Dermis blood vessel endothelial cell (primary cell): ENCODE measurements at places on chromosomes 2 and 18. TPM values are rescaled to one million over a fixed set of nuclear protein-coding genes. Genes with fewer than 3 reads are reported as not detected.
A peak's percentile ranks its signal among the peaks of the same experiment; 100 is the strongest.

VWA3B gene
- not detected in 2 replicates for total RNA-seq

DNA sequence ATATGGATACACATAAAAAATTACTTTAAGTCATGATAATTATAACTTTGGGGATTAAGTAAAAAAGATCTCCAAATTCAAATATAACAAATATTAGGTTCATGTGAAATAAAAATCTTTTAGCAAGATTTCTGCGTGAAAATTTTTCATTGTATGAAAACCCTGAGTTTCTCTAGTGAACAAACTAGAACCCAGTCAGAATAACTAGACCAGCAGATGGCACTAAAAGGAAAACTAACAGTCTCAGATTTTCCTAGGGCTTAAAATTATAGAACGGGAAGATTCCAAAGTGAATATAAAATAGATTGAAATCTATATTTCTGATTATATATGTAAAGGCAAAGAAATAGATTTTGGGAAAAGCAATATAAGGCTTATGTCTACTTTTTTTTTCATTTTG is 43.3 kb downstream of the TMEM200C start:
- no peak for DNase-seq

DNA sequence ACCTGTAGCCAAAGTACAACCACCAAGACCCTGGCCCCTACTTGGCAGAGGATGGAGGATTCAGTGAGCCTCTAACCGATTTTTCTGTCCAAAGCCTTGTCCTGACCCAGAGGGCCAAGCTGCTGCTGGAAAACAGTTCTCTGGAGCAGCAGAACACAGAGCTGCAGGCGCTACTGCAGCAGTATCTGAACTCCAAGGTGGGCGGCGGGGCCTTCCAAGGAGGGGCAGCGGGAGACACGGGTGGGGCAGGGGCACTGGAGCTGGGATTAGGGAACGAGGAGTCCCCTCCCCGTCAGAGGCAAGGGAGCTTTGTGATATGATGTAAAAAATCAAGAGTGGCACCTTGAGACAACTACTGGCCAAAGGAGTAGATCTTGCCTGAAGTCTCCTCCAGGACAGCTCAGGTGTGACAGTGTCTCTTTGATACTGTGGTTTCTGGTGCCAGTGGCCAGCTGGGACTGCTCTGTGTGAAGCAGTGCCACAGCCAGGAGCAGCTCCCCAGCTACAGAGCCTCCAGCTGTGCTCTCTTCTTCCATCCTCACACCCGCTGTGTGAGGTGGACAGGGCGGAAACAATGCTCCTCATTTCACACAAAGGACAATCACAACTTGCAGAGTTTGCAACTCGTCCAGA is 22.8 kb downstream of the OTOF start:
- no peak for DNase-seq

ZDBF2 gene
- 18.3 and 22.1 TPM in 2 replicates for total RNA-seq

DNA sequence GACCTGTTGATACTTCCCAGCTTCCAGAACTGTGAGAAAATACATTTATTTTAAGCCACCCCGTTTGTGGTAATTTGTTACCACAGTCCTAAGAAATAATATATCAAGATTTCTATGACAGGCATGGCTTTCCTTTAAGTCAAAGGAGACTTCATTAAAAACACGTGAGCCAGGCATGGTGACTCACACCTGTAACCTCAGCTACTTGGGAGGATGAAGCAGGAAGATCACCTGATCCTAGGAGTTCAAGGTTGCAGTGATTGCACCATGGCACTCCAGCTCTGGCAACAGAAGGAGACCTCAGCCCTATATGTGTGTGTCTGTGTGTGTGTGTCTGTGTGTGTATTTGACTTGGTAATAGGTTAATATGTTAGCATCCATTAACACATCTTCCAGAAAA is 69.8 kb upstream of the SCN7A start:
- DNase-seq = no peak

- peak; percentile 88 for DNase-seq
These were observed 100.2 kb downstream of the AGAP1 start for GRCh38 chr2:235594041-235594440.

DNA sequence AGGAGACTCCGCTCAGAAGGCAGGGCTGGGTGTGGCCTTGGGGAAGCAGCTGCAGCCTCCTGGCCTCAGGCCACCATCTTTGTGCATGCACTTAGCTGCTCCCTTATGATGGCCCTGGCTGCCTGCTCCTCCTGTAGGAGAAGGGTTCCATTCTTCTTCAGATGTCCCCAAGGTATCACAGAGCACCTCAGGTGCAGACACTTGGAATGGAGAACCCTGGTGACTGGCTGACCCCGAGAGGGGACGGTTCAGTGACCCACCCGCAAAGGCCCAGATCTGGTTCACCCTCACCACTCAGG is 9.6 kb downstream of the GPAT2 start:
- no peak for DNase-seq

GRCh38 chr2:30161929-30162706 is 15.3 kb downstream of the YPEL5 start:
- no peak for DNase-seq

- peak; percentile 41 for DNase-seq
These were observed 858 bp downstream of the POLR1B start for GRCh38 chr2:112542984-112543661.

PIGN gene
- total RNA-seq = 58.4 and 58.8 TPM in 2 replicates

- DNase-seq = no peak
These were observed 92.1 kb downstream of the RPRM start for GRCh38 chr2:153386481-153386897.

GNAL gene
- 0.51 and 0.68 TPM in 2 replicates for total RNA-seq

CYRIA gene
- total RNA-seq = 33.7 and 40.5 TPM in 2 replicates

- DNase-seq = no peak
These were observed 235.0 kb downstream of the MBD5 start for GRCh38 chr2:148255929-148256328.

GRCh38 chr18:2714140-2714539 is 58.6 kb downstream of the SMCHD1 start:
- no peak for DNase-seq

GRCh38 chr2:239540174-239540573 is 139.4 kb upstream of the HDAC4 start:
- DNase-seq = no peak

- DNase-seq = no peak
These were observed 183.7 kb downstream of the IRS1 start for GRCh38 chr2:226615891-226616290.

DNA sequence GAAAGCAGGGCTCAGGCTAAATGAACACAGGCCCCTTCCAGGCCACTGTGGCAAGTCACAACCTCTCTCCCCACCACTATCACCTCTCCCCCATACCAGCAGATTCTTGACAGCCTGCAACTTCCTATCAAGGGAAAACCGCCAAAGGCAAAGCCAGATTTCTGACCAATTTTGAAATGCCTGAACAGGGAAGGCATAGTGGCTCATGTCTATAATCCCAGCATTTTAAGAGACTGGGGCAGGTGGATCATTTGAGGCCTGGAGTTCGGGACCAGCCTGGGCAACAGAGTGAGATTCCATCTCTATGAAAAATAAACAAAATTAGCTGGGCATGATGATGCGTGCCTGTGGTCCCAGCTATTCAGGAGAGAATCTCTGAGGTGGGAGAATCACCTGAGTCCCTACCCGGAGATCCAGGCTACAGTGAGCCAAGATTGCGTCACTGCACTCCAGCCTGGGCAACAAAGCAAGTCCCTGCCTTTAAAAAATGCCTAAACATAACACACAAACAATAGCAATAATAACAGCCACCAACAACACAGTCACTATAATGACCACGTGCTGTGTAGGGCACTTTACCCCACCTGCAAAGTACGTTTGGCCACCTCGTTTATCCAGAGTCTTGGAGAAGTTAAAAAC is 75.5 kb upstream of the GLI2 start:
- no peak for DNase-seq

GRCh38 chr2:186540941-186541340 is 48.9 kb upstream of the ITGAV start:
- no peak for DNase-seq

DNA sequence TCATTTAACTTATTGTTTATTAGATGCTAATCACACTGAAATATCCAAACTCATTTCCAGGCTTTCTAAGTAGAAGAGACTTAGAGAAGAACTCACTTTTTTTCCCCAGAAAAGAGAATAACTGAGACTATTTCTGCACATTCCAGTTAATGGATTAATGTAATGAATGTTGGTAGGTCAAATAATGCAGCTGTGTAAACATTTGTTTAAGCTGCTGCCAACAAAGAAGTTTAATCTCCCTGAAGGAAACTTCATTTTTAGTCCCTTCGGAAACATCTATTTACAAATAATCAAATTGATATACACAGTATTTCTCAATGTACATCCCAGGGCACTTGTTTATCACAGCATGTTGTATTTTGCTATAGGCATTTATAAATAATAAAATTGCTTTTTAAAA is 126.9 kb downstream of the KCNS3 start:
- DNase-seq = no peak

GRCh38 chr2:23418461-23418911 is 33.5 kb downstream of the KLHL29 start:
- no peak for DNase-seq

DNA sequence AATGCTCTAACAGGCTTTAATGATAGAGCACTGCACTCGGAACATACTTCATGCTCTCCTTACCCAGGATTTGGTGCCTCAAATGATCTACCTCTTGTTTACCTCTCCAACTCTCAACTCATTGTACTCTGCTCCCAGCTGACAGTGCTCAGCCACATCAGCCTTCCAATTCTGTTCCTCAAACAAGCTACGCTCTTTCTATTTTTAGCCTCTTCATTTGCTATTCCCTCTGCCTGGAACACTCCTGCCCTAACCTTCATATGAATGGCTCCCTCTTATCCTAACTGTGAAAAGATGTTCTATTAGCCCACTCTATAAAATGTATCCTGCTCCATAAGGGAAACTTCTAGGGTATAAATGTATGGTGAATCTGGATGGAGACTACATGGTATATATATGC is 42.5 kb downstream of the PIGN start:
- no peak for DNase-seq

IL1F10 gene
- not detected in 2 replicates for total RNA-seq

DNA sequence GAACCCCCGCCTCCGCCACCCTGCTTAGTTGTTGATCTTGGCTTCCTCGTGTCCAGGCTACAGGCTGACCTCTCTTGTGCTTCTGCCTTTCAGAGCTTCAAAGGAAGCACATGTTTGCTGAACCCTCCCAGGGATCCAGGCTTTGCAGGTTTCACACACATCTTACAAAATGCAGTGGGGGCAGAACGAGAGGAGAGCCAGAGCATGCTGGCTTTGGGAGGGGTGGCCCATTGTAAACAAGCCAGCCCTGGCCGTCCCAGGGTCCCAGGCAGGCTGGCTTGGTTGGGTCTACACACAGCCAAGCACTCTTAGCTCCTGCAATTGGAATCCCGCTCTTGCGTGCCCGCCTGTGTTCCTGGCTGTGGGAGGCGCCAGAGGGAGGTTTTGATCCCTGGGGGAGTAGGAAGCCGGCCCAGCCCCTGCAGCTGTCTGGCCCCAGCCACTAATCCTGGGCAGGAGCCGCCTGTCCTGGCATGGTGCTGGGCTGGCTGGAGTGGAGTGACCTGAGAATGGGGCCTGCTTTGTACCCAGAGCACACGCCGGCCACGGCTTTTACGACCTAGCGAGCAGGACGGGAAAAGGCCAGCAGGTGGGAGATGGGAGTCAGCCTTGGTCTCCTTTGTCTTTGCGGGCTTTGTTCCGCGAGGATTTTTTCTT is 53.9 kb downstream of the SH3BP4 start:
- peak; percentile 65 for DNase-seq

GRCh38 chr18:76395609-76396008 is 99.4 kb downstream of the ZNF516 start:
- DNase-seq = no peak

- peak; percentile 79 for DNase-seq
These were observed 41.6 kb downstream of the PKDCC start for GRCh38 chr2:42089340-42089925.

DNA sequence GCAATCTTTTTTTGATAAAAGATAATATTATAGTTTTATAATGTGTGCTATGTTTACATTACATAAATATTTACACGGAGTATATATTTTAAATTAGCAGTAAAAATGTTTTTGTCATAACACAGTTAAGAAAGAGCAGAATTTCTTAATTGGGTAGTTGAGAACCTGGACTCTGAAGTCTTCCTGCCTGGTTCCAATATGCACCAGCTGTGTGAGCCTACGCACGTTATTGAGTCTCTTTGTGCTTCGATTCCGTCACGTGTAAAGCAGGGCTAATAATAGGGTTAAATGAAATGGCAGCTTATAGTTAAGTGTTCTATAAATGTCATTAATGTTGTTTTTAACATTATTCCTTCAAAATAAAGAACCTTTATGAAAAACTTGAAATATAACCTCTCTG is 1.2 kb upstream of the CCDC88A start:
- DNase-seq = no peak

MCM6 gene
- 15.5 and 46.5 TPM in 2 replicates for total RNA-seq

GRCh38 chr2:8581234-8581561 is 100.7 kb upstream of the ID2 start:
- DNase-seq = no peak

MLPH gene
- 0.28 and 1.0 TPM in 2 replicates for total RNA-seq

GKN1 gene
- total RNA-seq = not detected in 2 replicates

CREG2 gene
- 1.0 and 1.4 TPM in 2 replicates for total RNA-seq

DNA sequence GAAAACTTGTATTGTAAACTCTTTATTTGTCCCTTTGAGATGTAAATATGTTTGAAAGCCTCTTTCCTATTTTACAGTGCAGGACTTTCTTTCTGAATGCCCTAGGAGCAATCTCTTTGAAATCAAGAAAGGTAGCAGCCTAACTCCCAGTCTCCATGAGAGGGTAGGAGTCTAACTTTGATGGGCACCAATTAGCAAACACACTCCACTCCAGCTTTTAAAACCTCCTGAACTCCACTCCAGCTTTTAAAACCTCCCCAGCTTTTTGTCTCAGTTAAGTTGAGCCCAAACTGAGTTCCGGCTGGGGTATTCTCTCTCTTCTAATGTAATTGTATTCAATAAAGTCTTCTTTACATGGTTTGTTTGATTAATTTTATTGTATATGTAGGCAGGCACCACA is 493.7 kb upstream of the CDH7 start:
- DNase-seq = no peak

- DNase-seq = no peak
These were observed 17.9 kb downstream of the MGAT5 start for GRCh38 chr2:134271758-134272157.

DNA sequence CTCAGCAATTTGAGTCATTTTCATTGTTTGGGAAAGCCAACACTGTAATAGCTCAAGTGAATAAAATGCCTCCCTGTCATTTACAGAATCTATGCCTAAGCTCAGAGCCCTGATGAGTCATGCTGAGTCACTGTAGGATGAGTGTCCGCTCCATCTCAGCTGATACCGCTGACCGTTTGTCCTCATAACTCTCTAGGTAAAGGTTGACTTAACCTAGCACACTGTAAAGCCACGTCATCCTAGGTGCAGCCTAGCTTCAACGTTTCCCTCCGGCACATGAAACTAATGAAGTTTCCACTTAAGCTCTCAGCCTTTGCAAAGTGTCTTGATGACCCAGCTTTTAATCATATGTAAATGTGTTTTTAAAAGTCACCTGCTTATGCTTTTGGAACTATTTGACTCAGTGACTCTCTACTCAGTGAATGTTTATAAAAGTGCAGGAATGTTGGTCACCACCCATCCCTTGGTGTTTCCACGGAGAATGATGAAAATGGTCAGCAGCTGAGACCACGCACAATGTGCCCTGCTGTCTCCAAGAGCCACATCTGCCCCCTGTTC is 154.0 kb downstream of the PMAIP1 start:
- DNase-seq = peak; percentile 90

GRCh38 chr2:237598468-237599208 is 8.1 kb upstream of the RAB17 start:
- no peak for DNase-seq
